Prostate gland (tissue), 2 donors: ENCODE measurements at places on chromosomes 12 and 14. TPM values are rescaled to one million over a fixed set of nuclear protein-coding genes. Genes with fewer than 3 reads are reported as not detected.

DNA sequence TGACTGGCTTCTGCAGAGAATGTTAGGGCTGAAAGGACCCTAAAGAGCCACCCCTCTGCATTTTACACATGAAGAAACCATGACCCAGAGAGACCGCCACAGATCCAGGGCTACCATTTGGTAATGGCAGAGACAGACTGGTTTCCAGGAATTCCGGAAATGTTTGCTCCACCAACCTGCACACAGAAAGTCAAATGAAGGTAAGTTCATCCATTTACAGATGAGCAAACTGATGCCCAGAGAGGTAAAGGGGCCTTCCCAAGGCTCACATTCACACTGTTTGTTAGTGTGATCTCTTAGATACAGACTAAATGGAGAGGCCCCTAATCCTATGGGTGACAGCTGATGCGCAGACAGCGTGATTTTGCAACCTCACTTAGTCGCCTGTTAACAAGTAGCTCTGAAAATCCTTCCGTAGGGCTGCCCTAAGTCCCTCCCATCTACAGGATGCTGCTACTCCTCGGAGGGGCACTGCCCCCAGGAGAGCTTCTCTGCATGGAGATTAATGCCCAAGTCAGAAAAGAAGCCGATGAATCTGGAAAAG, 33.8 kb downstream of the ZFP36L1 start:
- no peak for DNase-seq

The AKAP3 gene
- total RNA-seq = 13.9 TPM

The ESPL1 gene
- total RNA-seq = 0.55 TPM

- no peak for DNase-seq
Measured at GRCh38 chr12:56392331-56392730, 29.7 kb upstream of the APOF start.

The SLCO1A2 gene
- 1.9 TPM for total RNA-seq

- no peak for DNase-seq
Measured at GRCh38 chr12:94327809-94328208, 131.9 kb downstream of the CEP83 start.

The BATF gene
- total RNA-seq = 11.8 TPM

The NINJ2 gene
- 17.3 TPM for total RNA-seq

GRCh38 chr12:61780435-61780834, 479.8 kb upstream of the USP15 start:
- no peak for DNase-seq

The OGFOD2 gene
- 27.6 TPM for total RNA-seq

GRCh38 chr14:76023757-76024156, 38.2 kb downstream of the IFT43 start:
- DNase-seq = no peak

The TMEM229B gene
- total RNA-seq = 5.7 TPM

The DDX55 gene
- 13.7 TPM for total RNA-seq

The CATSPERB gene
- 1.2 TPM for total RNA-seq

- no peak for DNase-seq
Measured at GRCh38 chr12:84341467-84342193, 571.0 kb downstream of the SLC6A15 start.
